ENCODE measurements at places on chromosomes 5 and 9.

- DNase-seq: no peak
These were observed 267.3 kb downstream of the MAST4 start for GRCh38 chr5:66863243-66864170.

DNA sequence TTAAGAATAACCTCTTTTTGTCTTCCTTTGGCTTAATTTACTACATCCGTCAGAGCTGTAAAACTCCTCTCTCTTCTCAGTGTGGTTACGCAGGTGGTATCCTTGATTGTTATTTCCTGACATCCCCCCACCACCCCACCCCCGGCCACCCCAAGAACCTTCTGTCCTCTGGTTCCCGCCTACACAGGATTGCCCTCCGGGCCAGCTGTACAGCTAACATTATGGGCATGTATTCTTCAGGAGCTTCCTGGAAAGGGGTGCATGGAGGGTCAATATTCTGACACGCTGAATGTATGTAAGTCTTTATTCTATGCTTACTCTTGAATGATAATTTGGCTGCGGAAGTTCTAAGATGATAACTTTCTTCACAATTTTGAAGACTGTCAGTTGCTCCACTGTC, 13.0 kb upstream of the ANP32B start:
- DNase-seq: no peak

DNA sequence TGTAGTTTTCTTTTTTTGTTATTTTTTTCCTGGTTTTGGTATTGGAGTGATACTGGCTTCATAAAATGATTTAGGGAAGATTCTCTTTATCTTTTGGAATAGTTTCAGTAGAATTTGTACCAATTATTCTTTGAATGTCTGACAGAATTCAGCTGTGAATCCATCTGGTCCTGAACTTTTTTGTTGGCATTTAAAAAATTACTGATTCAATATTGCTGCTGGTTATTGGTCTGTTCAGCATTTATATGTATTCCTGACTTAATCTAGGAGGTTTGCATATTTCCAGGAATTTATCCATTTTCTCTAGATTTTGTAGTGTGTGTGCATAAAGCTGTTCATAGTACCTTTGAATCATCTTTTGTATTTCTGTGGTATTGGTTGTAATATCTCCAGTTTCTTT, 100.2 kb downstream of the NXNL2 start:
- no peak for DNase-seq

- no peak for DNase-seq
These were observed 177.3 kb downstream of the CD180 start for GRCh38 chr5:67019065-67019845.

- no peak for DNase-seq
These were observed 53.7 kb downstream of the SRFBP1 start for GRCh38 chr5:122015471-122015870.

- DNase-seq: no peak
These were observed 2.9 kb downstream of the SEC24A start for GRCh38 chr5:134651531-134651930.

DNA sequence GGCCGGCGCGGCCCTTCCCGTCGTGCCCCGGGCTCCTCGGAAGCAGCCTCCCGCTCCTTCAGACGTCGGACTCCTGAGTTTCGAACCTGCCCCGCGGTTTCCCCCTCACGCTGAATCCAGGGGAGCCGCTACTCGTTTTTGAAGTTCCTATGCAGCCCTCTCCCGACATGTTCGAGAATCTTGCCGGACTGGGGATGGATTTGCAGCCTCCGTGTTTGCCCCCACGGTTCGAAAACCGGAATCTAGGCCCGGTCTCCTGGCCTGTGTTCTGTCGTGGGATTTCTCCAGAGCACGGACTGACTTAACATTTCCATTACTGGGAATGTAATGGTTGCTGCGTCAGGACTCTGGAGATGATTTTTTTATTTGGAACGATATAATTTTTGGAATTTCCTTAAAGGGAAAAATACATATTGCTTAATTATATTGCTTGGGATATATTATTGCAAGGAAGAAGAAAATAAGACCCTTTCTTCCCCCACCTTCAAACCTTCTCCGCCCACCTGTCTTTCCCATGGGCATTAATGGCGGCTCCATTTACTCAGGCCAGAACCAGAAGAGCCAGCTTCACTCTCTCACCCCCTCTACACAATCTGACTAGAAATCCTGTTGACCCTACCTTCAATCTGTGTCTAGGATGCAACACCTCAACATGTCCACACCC, 8.5 kb upstream of the MGAT1 start:
- DNase-seq: peak; percentile 73

DNA sequence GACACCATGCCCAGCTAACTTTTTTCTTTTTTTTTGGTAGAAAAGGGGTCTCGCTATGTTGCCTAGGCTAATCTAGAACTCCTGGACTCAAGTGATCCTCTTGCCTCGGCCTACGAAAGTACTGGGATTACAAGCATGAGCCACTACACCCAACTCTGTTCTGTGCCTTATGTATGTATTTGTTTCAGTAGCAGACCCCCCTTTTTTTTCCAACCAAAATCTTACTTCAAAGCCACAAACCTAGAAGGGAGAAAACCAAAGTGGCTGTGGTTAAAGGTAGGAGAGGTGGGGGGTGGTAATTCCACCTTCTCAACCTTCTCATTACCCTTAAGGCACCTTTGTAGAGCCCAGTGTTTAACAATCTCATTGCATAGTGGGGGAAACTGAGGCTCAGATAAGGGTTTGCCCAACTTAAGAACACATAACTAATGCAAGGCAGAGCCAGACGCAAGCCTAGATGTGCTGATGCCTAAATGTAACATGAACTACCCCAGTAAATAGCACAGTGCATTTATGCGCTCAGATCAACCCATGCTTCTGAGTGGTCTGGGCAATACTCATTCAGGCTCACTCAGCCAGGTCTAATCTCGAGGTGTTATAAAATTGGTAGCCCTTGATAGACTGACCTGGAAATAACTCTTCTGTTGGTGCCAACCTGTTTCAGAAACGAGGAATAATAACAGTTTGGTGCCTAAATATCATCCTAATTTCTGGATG, 33.0 kb downstream of the ITK start:
- DNase-seq: no peak

DNA sequence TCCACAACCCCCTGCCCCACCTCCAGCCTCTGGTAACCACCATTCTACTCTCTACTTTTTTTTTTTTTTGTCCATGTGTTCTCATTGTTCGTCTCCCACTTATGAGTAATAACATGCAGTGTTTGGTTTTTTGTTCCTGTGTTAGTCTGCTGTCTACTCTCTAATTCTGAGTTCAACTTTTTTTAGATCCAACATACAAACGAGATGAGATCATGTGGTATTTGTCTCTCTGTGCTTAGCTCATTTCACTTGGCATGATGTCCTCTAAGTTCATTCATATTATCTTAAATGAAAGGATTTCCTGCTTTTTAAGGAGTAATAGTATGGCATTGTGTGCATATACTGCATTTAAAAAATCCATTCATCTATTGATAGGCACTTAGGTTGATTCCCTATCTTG, 130.9 kb downstream of the NMUR2 start:
- no peak for DNase-seq
